ENCODE measurements at places on chromosomes 5 and 9.

GRCh38 chr5:116522356-116523136 lies 52.1 kb downstream of the SEMA6A start:
- no peak for DNase-seq

GRCh38 chr5:76607353-76607871 lies 15.8 kb downstream of the F2RL2 start:
- DNase-seq = no peak

DNA sequence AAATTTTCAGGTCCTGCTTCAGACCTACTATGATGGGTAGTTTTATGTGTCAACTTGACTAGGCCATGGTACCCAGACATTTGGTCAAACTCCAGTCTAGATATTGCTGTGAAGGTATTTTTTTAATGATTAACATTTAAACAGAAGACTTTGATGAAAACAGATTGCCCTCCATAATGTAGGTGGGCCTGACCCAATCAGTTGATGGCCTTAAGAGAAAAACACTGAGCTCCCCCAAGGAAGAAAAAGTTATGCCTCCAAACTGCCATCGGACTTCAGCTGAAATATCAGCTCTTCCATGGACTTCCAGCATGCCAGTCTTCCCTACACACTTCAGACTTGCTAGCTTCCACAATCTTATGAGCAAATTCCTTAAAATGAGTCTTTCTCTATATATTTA lies 67.3 kb upstream of the TYRP1 start:
- no peak for DNase-seq

DNA sequence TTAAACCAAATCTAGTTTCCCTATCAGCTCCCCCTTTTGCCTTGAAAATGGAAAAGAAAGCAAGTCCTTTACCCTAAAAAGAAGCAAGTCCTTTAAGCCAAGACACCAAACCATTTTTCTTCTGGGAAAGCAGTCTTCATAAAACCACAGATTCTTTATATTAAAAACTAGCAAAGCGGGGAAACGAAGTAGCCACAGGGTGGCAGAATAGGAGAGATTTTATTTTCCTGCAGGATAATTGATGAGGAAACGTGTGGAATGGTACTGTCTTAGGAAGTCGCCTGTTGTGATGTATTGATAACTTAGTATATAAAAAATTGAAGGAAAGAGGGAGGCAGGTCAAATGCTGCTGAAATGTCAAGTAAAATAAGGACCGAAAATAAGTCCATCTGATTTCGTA lies 41.1 kb downstream of the ZNF883 start:
- DNase-seq = no peak

- DNase-seq = no peak
Measured at GRCh38 chr9:77651203-77651602, 3.1 kb upstream of the GNA14 start.

GRCh38 chr5:151248651-151249050 lies 4.3 kb upstream of the GM2A start:
- no peak for DNase-seq

- no peak for DNase-seq
Measured at GRCh38 chr5:7759257-7759871, 91.6 kb downstream of the CFAP90 start.

DNA sequence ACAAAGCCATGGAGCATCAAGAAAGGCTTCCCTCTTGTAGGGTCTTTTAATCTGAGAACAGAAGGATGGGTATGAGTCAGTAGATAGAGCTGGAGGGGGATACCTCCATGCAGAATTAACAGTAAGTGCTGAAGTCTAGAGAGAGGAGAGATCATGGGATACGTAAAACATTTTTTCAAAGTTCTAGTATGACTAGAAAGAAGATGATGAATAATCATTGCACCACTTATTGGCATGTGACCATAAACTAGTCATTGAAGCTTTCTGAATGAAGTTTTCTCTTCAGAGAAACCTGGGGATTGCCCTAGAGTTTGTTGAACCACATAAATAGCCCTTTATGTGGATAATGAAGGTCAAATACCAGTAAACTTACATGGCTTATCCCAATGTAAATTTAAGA lies 48.6 kb upstream of the PTPRD start:
- DNase-seq = no peak

DNA sequence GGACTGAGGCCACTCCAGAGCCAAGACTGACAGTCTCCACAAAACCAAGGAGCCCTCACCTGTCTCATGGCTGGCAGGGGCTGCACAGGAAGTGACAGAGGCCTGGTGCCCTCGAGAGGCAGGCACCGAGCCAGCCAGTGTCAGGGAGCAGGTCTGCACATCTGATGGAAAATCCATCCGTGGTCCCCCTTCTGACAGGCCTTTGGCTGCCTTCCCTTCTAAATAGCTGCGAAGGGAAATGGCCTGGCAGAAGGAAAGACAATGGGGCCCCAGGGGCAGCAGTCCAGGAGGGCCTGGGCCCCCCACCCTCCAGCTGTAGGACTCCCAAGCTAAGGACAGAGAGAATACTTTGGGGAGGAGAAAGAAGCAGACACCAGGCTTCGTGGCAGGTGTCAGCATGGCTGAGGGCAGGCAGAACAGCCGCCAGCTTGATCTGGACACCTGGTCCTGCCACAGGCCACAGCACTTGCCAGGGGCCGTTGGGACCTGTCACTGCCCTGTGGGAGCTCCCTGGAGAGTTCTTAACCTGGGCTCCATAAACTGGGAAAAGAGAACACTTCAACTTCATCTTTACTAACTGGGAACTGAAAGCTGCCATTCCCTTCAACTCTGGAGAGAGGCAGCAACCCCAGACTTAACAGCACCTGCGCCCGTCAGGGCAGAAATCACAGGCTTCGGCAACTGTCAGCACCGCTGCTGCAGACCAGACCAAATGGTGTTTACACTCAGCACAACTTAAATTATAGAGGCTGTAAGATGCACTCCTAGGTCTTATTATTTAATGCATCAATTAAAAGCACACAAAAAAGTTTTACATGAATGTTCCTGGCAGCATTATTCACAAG lies 22.0 kb downstream of the ADAMTS2 start:
- DNase-seq = no peak

- DNase-seq = no peak
Measured at GRCh38 chr5:172420235-172420939, 33.9 kb downstream of the SH3PXD2B start.

GRCh38 chr5:177453852-177454396 lies 7.3 kb downstream of the PRR7 start:
- DNase-seq = no peak

DNA sequence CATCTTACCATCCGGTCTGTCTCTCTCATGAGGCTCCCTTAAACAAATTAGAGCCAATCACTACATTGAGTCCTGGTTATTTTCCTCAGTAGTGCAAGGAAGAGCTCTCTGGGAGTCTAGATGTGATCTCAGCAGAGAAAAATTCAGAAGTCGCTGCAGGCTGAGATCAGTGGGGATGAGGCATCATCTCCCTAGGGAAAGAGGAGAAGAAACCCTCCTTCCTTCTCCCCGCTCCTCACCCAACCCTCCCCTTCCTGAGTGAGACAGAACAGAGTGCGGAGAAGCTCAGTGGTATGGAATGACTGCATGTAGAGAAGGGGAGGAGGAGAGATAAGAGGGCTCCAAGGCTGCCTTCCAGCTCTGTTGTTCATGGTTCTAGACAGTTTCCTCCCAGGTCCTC lies 80.5 kb downstream of the PAPPA start:
- no peak for DNase-seq

DNA sequence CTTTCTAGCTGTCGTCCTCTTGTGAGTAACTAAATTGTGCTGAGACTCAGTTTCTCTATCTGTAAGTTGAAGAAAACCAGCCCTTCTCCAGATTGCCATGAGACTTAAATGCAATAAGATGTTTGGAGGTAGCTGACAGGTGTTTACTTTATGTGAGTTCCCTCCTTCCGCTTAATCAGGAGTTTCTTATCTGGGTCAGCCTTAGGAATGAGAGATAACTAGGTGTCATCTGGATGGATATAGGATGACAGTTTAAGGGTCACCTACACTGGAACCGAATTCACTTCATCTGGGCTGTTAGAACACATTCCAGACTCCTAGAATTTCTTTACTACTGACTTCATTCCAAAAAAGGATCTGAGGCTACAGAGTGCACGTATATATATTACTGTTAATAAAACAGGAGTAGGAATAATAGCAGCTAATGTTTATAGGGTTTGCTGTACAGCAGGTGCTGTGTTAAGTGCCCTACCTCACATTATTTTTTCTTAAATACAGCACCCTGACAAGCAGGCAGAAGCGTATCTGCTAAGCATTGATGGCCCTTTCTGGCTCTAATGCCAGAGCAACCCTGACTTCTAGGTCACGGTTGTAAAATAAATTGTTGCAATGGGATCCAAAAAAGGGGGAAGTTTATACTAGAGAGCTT lies 30.0 kb upstream of the CPEB4 start:
- DNase-seq = no peak

DNA sequence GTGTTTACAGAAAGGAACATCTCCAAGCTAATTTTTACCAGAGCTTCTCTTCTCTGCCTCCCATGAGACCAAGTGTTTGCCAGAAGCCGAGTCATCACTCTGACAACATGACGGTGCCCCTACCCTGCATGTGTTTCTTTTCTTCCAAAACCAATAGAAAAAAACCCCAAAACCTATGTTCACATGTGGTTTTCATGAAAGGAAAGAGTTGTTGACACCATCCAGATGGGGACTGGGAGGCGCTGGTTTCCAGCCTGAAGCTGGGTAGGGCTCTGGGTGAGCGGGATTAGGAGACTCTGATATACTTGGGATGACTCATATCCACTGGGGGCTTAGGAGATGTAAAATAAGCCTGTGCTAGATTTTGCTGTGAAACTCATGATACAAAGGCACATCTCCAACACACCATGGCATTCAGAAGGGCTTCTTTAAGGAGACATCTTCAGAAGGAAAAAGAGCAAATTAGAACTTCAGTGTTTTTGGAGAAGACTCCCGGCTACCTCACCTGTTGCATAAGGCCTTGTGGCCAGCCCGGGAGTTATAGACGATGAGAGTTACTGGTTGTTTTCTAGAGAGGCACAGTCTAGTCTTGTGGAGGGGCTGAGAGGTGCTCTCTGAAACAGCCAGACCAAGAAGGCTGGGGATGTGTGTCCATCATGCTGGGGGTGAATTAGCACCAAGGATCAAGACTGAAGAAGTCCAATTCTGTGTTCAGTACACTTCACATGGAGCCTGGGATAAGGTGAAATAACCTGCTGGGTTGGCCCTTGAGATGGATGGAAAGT lies 108.9 kb upstream of the LHFPL2 start:
- DNase-seq = peak; percentile 1

DNA sequence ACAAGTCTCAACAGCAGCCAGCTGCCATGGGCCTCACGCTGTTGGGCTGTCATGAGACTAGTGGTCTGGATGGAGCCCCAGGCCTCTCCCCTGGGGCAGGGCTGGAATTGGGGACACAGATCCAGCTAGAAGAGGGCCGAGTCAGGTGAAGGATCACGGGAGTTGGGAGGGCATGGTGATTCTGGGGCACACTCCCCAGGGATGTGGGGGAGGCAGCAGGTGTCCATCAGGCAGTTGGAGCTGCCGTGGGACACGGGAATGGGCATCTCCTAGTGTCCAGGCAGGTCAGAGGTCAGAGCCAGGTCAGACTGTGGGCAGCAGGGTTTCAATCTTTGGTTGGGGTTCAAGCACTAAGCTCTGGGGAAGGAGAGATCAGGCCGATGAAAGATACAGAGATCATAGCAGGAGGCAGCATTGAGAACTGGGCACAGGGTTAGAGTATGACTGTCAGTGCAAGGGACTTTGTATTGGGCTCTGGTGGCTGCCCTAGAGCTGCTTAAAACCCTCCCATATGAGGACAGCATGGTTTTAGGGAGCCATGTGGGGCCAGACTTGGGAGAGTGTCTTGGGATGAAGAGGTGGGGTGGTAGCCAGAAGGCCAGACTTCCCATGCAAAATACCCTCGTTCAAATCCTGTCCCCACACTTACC lies 59.2 kb downstream of the ARHGEF37 start:
- DNase-seq = no peak

GRCh38 chr9:86079421-86079831 lies 19.9 kb downstream of the GOLM1 start:
- DNase-seq = no peak

- no peak for DNase-seq
Measured at GRCh38 chr5:173441053-173441628, 112.9 kb upstream of the STC2 start.

DNA sequence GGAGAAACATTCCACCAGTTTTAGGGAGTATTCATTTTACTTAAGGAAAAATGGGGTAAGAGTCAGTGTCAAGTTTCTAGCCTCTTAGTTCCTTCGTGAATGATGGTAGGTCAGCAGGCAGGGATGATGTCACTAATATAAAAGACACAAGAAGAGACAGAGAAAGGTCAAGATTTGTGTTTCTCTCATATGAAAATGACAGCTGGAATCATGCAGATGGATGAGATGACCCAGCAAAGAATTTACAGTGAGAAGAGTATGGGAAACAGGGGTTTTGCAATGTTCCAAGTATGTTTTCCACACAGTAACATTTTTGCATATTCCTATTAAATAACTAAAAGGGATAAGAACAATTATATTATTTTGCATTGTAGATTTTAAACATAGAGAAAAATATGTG lies 749.6 kb upstream of the DMAC1 start:
- no peak for DNase-seq

- DNase-seq = no peak
Measured at GRCh38 chr5:102922799-102923477, 167.8 kb downstream of the PAM start.

- DNase-seq = no peak
Measured at GRCh38 chr9:8329561-8330283, 530.1 kb upstream of the DMAC1 start.

GRCh38 chr9:34994900-34995669 lies 5.5 kb downstream of the DNAJB5 start:
- no peak for DNase-seq

DNA sequence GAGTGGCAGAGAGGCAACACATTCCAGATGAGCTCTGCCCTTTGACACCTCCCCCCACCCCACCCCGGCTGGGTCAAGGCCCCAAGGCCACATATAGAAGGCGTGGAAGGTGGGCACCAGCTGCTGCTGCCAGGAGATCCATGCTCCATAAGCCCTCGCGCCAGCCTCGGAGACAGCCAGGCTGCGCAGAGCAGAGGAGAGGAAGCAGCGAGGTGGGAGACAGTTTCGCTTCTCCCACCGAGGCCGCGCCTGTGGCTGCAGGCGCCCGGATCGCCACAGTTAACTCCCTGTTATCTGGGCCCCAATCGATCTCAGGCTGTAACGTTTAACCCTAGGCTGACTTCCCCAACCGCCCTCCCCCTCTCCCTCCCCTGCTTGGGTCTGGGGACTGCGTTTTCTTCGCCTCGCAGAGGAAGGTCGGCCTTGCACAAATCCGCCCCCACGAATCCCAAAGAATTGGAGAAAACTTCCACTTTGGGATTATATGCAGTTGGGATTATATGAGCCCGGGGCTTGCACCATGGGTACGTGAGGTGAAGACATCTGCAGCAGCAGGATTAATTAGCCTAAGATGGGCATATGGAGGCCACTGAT lies 1.1 kb upstream of the CXXC5 start:
- DNase-seq = no peak
